ENCODE measurements at places on chromosomes 7 and 10.

GRCh38 chr7:151168003-151168786, 701 bp upstream of the GBX1 start:
- no peak for DNase-seq

DNA sequence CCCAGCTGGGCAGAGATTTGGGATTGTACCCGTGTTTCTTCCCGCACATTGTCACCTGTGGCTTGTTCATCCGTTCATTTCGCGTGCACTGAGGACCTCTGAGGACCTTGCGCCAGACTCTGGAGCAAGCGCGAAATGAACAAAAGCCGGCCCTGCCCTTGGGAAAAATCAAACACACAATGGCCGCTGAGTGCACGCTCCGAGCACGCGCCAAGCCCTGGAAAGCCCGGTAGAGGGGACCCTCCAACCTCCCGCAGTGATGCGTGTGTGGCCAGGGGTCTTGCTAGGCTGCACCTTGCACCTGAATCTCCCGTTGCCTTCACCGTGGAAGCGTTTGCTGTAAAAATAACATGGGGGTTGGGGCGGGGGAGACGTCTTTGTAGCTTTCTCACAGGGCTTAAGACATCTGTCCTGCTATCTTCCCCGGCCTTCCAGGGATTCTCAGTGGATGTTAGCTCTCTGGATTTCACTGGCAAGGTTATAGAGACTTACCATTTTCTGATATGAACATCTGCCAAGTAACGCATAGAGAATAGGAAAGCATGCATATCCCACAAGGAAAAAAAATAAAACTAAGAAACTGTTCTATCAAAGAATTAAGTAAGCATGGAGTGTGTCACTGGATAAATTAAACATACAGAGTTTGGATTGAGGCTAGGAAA, 37.3 kb downstream of the ZNF777 start:
- DNase-seq = no peak

GRCh38 chr10:90111671-90112070, 410.3 kb downstream of the KIF20B start:
- DNase-seq = no peak

- DNase-seq = no peak
Observed at GRCh38 chr7:110626414-110626813, 464.5 kb upstream of the LRRN3 start.

- DNase-seq = no peak
Observed at GRCh38 chr7:46781901-46782439, 799.9 kb downstream of the TNS3 start.

DNA sequence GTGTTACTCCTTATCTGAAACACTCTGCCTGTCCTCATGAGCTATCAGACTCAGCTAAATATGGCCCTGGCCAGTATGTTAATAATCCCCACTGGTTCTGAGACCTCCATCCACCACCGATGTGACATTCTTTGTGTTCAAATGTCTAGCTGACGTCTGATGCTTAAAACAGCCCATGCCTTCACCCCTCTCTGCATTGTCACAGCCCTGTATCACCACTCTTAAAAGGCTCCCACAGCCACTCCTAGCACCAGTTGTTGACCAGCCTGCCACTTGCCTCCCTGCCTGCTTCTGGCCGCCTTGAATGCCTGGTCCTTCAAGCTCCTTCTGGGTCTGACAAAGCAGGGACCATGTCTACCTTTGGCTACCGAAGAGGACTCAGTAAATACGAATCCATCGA, at the start of gene LMOD2:
Gene LMOD2 (plus strand): TSS at position 253 of the 400 bp plus-strand sequence. CDS start 98 bp downstream, at position 351.
- peak; percentile 45 for DNase-seq

- no peak for DNase-seq
Observed at GRCh38 chr10:63700631-63701156, 179.5 kb downstream of the REEP3 start.

DNA sequence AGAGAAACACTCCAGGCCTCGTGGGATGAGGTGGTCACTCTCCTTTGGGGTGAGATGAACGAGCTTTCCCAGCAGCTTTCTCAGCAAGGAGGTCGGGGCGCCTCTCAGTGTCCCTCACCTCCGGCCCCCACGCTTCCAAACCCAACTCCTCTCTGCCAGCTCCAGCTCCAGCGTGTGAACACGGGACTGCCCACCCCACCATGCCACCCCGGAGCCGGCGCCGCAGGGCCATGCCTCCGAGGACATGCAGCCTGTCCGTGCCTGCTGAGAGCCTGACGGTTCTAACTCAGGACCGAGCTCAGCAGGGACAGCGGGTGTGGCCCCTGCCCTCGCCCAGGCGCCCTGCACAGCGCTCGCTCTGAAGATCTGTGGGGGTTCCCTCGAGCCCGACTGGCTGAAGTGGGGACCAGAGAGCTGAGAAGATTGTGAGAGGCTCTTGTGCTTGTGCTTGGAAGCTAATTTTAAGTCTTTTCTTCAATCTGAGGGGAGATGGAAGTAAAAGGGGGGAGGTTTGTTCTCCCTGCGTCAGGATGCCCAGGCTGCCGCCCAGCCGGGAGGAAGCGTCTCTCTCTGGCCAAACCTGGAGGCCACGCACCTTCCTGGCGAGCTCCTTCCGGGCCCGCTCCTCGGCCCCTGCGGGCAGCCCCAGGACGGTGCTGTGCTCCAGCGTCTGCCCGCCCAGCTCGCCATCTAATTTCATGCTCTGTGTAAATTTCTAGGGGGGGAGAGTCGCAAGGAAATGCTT, 5.1 kb upstream of the ADAM8 start:
- no peak for DNase-seq

DNA sequence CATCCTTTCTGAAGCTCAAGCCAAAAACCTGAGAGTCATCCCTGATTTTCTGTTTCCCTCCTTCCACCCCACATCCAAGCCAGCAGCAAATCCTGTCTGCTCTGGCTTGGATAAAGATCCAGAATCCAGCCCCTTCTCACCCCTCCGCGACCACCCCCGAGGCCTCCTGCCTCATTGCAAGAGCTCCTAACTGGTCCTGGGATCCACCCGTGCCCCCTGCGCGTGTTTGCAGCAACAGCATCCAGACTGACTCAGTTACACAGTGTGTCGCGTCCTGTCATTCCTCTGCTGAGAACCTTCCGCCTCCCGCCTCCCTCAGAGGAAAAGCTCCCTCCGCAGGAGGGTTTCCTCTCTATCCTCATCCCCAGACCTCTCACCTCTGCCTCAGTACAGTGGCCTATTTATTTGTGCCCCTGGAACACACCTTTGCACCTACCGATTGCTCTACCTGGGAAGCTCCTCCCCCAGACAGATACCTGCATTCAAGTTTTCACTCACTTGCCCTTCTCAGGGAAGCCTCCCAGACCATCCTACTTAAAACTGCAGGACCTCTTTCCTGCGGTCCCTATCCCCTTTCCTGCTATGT, 21.6 kb upstream of the GRID1 start:
- DNase-seq = no peak

DNA sequence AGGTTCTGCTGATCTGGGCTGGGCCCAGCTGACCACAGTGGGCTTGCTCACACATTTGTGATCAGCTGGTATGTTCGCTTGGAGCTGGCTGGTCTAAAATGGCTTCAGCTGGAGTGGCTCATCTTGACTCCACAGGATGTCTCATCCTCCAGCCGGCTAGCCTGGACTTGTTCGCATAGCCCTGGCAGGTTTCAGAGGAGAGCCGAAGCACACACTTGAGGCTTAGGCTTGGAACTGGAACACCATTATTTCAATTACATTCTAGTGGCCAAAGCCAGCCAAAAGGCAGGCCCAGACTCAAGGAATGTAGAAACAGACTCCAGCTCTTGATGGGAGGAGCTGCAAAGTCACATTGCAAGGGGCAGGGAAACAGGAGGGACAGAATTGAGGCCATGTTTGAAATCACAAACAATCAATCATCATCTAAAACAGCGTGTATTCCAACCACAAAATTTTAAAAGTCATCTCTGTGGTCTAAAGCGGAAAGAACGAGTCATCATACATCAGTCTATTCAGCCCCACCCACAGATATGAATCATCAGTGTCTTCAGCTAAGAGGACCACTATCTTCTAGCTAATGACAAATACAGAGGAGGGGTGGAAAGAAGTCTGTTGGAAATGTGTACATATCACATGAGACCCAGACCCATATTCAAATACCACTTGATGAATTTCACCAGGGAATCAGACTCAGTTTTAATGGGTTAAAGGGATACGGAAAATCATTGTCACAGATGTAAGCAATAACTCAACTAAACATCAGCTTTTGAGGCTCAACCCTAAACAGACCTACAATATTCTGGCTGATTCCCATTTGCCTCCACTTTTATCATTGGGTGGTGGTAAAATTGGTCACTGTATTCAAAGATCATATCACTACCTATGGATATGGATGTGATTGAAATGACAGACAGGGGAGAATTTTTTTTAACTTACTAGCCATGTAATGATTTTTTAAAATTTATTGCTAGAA, 139.0 kb upstream of the MKLN1 start:
- no peak for DNase-seq

Data from heart right ventricle (tissue), 16 donors.